ENCODE measurements at places on chromosomes 5 and 9.

DNA sequence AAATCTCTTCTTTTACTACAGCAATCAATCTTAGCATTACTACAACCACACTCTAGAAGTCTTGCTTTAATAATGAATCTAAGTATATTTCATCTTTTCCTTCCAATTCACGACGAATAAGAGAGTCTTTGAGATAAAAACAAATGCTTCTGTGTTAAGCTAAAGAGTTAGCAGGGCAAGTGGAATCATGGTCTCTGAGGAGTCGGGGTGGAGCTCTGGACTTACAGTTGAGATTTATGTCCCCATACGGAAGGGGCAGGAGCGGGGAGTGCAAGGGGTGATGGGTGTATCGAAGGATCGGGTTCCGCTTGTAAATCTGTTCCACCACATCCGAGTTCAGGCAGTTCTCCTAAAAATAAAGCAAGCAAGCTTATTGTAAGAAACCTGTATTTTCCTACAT lies 59.0 kb upstream of the RETREG1 start:
- DNase-seq, result peak; percentile 85

DNA sequence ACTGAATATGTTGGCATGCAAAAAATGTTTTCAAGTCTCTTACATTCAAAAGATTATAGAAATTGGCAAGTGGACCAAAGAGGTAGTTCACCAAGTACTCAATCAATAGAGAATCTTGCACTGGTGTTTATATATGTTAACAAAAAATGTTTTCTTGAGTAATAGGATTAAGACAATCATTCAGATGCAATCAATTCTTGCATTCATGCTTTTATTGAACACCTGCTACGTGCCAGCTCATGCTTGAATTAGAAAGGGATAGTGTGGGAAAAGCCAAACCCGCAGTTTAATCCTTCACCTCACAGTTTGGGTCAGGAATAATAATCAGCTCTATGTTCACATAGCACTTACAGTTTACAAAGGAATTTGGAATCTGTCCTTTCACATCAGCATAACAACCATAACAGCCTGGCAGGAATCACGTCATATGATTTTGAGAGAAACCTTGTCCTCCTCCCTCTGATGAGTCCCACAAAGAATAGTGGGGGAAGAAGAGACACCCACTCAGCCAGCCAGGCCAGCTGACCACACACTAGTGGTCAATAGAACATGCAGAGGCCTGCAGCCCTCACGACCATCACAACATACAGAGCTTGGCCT lies 36.8 kb upstream of the FRRS1L start:
- peak; percentile 4 for DNase-seq

GRCh38 chr9:5446451-5447236 lies 3.7 kb upstream of the CD274 start:
- DNase-seq, result no peak

DNA sequence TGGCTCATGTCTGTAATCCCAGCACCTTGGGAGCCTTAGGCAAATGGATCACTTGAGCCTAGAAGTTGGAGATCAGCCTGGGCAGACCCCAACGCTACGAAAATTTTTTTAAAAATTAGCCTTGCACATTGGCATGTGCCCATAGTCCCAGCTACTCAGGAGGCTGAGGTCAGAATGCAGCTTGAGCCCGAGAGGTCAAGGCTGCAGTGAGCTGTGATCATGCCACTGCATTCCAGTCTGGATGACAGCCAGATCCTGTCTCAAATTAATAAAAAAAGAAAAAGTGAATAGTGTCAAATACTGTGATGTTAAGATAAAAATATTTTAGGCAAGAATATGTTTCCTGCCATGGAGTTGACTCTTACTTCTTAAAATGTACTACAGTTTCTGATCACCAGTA lies 5.3 kb downstream of the FBN2 start:
- DNase-seq, result no peak

GRCh38 chr5:137710086-137710485 lies 25.8 kb downstream of the KLHL3 start:
- no peak for DNase-seq

- no peak for DNase-seq
These were observed 13.5 kb upstream of the TUSC1 start for GRCh38 chr9:25691786-25692185.

DNA sequence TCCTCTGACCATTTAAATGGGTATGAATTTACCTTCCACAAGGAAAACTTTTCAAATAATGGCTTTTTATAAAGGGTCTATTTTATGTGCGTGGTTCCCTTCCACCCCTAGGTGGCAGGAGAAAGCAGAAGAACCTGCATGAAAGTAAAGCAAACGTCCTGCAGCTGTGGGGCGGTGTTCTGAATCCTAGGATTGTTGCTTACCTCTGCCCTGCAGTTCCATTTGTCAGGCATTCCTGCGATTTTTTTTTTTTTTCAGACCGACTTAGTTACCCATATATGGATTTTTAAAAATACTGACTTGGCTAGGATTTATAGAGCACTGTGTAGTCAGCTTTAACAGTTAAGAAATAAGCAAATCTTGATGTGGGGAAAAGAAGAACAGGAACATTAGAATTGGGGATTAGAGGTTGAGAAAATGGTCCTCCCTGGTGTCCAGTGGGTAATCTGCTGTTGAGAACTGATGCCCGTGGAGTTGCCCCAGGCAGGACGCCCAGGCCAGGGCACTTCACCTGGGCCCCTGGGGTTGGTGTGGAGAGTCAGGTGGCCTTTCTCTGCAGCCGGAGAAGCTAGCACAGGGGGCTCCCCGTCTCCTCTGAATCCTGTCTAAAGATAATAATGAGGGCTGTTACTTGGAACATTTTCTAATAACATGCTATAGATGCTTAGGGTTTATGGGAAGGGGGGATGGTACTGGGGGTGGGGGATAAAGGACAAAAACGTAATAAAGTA lies 30.4 kb upstream of the LTC4S start:
- DNase-seq, result peak; percentile 46

- no peak for DNase-seq
These were observed 474.4 kb downstream of the CDH9 start for GRCh38 chr5:26563979-26564378.

GRCh38 chr5:83721953-83722901 lies 1.6 kb upstream of the HAPLN1 start:
- no peak for DNase-seq

GRCh38 chr5:157197086-157197485 lies 16.4 kb downstream of the ITK start:
- DNase-seq, result no peak

- DNase-seq, result no peak
These were observed 9.6 kb upstream of the LHX2 start for GRCh38 chr9:124001866-124002525.

DNA sequence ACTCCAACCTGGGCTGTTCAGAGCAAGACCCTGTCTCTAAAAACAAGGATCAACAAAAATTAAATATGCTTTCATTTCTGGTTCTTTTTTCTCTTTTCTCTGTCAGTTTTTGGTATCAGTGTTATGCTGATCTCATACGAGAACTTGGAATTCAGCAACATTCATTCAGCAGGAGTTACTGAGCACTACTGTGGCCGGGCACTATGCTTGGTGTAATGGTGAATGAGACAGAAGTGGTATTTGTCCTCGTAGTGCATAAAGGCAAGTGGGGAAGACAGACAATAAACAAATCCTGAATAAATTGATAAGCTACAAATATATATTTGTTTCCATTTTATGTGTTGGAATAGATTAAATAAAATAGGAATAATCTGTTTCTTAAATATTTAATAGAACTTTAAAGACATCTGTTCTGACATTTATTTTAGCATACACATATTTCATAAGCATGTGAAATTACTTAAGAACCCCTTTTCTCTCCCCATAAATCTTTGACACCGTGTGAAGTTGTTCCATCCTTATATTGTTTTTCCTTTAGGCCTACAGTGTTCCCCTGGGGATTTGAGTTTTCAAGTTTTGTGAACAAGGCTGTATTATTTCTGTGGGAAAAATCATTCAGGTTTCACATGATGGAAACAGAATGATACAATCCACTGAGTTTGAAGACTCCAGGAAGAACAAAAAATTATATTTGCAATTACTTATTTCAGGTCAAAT lies 24.6 kb downstream of the UBAP1 start:
- no peak for DNase-seq

- peak; percentile 96 for DNase-seq
These were observed at the start of gene DAB2 for GRCh38 chr5:39424736-39425637. Gene DAB2 (minus strand): TSS chr5:39424980. CDS start chr5:39394320, 30,660 bp downstream.

GRCh38 chr5:151080613-151081430 lies at the start of gene TNIP1:
Gene TNIP1 (minus strand): TSS chr5:151081034. CDS start chr5:151065095, 15,939 bp downstream.
- peak; percentile 73 for DNase-seq

GRCh38 chr5:172172912-172173563 lies 15.0 kb downstream of the STK10 start:
- DNase-seq, result no peak

GRCh38 chr9:90307167-90307833 lies 335.3 kb downstream of the DIRAS2 start:
- no peak for DNase-seq

- DNase-seq, result no peak
These were observed 10.9 kb downstream of the LHX2 start for GRCh38 chr9:124022201-124023121.

DNA sequence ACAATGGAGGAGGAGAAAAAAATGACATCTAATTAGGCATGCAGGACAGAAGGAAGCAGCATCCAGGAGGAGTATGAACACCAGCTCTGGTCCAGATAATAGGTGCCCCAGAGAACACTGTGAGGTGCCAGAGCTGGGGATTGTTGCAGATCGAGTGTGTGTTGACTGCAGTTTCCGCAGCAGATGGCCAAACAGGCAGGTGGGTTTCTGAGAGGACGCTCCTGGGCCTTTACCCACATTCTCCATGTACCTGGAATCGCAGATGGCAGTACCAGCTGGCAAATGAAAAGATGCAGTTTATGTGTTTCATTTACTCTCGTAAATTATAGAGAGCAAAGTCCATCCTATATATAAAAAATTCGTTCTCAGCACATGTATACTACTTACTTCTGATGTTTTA lies 182.2 kb upstream of the ISL1 start:
- DNase-seq, result no peak

- DNase-seq, result no peak
These were observed 206.3 kb downstream of the CSNK1G3 start for GRCh38 chr5:123718238-123718637.

GRCh38 chr5:1118231-1118698 lies 6.4 kb upstream of the SLC12A7 start:
- no peak for DNase-seq

GRCh38 chr5:173772384-173773059 lies 115.6 kb upstream of the CPEB4 start:
- DNase-seq, result no peak

- peak; percentile 91 for DNase-seq
These were observed 21.0 kb upstream of the HEMGN start for GRCh38 chr9:97958812-97959511.
